CD4-positive, alpha-beta T cell treated with Interferon alpha-2 for 1 hour (primary cell): ENCODE measurements at places on chromosomes 2 and 18.
A peak's percentile ranks its signal among the peaks of the same experiment; 100 is the strongest.

DNA sequence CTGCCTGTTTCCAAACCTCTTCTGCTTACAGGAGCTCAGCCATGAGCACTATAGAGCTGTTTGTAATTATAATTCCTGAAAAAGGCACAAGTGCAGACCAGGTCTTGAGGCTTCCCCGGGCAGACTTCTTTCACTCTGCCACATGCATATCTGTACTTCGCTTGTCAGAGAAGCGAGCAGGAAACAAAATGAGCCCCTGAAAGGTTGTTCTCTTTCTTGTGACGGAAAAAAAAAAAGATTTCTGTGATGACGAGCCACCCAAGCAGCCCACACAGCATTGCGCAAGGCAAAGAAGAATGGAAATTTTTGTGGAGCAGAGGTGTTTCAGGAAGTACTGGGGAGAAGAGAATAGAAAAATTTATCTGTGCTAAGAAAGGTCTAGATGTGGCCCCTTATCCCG lies 54.0 kb upstream of the LINC00305 start:
- DNase-seq: no peak

DNA sequence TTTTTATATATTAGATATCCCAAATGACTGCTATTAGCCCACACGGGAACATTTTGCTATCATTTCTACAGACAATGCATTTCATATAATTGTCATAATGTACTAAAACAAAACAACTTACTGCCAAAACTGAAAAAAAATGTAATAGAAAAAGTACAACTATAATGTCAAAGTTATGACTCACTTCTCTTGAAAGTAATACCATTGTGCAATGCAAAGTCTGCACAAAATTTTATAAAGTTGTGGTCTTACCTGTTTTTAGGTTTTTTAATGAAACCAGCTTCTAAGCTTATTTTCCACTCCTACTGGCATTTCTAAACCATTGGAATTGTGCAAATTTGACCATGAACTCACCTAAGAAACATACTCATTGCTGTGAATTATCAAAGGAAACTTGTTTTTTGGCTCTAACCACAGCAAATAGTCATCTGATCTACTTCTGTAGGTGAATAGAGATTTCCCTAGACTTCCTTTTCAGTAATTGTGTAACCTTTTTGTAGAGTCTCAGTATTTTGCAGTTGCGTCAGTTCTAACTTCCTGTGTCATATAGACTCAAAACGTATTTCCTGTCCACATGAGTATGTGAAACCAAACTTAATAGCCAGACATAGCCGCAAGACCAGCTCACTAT lies 31.9 kb upstream of the TFPI start:
- no peak for DNase-seq

DNA sequence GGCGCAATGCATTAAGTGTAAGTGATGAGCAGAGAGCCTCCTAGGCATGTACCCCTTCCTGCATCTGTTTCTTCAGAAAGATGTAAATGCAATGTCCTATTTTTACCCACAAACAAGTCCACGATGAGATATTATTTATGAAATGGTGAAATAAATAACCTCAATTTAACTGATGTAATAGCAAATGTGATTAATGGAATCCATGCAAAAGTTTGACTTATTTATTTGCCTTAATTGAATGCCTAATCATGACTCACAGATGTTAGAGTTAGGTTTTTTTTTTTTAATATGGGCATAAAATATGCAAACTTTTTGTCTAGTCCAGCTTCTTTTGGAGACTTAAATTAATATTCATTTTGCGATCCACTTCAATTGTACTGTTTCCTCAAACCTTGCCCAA lies 67.7 kb upstream of the ITGA4 start:
- DNase-seq: no peak

- DNase-seq: no peak
These were observed 73.4 kb upstream of the SMAD7 start for GRCh38 chr18:49023938-49024803.

DNA sequence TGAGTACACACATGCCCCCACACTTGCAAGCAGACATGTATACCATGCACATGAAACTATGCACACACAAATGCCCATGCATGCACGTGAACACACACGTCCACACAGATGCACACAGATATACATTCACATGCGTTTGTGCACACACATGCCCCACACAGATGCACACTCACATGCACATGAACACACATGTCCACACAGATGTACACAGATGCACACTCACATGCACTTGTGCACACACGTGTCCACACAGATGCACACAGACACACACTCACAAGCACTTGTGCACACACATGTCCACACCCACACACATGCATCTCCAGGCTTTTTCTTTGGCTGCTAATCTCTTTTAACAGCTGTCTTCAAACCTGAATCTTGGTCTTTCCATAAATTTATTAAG lies 31.1 kb downstream of the SNTG2 start:
- no peak for DNase-seq

GRCh38 chr2:232556426-232556825 lies 5.9 kb downstream of the EIF4E2 start:
- DNase-seq: no peak

GRCh38 chr18:9047715-9048114 lies 54.8 kb upstream of the NDUFV2 start:
- no peak for DNase-seq

DNA sequence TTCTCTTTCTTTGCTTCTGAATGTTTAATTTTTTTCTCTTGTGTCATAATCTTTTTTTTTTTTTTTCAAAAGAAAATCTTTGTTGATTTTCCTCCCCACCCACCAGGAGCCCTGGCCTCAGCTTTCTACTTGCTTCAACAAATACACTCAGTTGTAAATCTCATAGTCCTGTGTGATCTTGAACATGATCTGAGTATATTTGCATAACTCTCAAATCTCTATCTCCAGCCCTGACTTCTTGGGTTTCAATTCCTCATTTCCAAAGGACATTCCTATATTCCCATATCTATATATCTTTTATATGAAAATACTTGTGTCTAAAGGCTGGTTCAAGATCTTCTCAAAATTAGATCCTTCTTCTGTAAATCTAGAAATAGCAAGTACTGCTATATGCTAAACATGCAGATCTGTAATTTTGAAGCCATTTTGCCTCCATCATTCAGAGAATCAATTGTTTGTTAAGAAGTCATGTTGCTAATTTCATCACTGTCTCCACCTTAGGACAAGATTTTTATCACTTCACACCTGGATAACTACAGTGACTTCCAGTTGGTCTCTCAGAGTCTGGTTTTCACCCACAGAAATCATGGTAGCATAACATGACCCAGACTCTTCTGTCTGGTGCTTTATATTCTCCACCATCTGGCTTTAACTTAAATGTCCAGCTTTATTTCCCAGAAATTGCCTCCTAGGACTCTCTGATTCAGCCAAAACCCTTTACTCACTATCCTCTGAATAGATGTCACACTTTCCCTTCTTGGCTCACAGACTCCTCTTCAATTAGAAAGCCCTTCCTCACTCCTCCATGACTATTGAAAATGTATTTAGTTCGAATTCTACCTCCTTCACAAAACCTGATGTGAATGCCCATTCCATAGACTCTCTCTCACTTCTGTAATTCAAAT lies 98.1 kb downstream of the ZEB2 start:
- no peak for DNase-seq

GRCh38 chr18:35949903-35950627 lies 22.4 kb upstream of the RMP24 start:
- peak; percentile 68 for DNase-seq

DNA sequence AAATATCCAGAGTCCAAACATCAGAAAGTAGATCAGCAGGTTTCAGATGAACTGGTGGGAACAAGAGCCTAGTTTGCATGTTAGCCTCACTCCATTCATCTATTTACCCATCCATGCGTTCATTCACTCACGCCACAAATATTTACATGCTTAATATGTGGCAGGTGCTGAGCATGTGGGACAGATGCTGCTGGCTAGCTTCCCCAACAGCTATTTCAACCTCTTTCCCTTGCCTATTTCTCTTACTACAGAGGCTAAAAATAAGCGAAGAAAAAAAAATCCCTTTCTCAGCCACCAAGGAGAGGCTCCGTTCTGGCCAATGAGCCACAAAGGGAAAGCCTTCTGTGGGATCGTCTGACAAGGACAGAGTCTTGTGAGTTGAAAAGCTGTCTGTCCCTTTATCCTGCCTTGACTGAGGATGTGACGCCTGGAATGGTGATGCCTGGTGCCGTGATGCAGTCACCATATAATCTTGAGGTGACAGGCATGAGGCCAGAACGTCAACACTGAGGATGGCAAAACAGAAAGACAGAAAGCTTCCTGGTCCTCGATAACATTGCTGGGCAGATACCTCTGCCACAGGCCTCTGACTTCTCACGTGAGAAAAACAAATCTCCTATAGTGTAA lies 78.2 kb downstream of the KCTD1 start:
- no peak for DNase-seq

DNA sequence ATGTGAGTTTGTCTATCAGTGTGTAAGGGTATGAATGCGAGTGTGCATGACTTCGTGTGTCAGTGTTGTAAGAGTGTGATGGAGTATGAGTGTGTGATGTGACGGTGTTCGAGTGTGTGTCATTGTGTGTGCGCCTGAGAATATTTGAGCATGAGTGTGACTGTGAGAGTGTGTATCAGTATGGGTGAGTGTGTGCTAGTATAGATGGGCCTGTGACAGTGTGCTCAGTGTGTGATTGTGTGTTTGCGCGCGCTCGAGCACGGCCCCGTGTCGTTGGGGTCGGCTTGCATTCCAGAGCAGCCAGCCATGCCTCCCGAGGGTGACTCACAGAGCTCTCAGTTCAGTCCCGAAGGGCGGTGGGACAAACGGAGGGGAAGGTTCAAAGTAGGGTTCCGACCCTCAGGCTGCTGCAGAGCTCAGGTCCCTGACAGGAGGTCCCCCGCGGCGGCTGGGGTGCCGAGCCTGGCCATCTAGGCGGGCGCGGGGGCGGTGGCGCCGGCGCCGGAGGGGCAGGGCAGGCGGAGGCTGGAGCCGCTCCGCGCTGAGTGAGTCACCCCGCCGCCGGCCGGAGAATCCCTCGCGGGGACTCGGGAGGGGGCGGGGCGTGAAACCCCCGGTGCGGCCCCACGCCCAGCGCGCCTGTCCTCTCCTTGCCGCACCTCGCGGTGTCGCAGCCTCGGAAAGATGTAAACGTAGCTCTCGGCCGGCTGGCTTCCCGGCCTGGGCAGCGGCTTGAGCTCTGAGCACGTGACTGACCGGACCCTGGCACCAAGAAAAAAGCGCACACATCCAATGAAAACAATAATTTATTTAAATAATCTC lies 3.8 kb downstream of the DLX2 start:
- no peak for DNase-seq

DNA sequence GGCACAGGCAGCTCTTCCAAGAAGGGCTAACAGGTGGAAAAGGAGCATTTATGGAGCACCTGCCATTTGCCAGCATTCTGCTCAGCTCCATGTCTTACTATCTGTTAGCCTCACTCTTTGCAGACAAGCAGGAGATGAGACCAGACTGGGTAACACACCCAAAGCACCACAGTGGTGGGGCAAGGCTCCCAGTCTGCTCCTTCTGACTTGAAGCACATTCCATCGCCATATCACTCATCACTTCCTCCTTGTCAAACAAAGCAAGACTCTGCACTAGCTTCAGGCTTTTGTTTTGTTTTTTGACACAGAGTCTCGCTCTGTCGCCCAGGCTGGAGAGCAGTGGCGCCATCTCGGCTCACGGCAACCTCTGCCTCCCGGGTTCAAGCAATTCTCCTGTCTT lies 182.8 kb downstream of the MGAT5 start:
- no peak for DNase-seq

DNA sequence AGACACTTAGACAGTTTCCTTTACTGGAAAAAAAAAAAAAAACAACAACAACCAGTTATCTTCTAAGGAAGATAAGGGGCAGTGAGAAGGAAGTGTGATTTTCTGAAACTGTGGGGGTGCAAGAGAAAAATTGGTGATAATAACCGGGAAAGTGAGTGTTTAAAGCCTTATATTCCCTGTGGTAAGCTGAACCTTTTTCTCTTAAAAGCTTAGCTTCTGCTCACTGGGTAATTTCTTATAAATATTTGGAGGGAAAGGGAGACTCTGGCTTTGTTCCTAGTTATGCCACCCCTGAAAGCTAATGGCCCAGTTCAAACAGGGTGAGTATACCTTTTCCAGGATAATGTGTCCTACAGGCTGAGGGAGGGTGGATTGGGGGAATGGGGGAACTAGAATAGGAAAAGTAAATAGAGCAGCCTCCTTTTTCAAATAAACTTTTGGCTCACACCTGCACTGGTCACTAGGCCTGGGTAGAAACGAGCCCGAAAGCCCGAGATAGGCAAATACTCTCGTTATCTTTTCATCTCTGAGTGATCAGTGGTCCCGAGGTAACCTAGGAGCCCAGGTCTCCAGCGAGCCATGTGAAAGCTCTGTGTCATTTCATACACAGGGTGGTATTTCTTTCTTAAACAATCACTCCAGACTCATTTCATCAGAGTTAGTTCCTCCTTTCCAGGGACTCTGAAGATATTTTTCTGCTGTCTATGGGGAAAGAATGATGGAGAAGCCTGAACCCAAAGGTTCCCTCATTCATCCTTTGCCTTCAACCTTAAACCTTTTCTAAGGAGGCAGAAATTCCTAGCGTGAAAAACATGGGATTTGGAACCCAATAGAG lies 15.5 kb upstream of the SRBD1 start:
- DNase-seq: no peak

DNA sequence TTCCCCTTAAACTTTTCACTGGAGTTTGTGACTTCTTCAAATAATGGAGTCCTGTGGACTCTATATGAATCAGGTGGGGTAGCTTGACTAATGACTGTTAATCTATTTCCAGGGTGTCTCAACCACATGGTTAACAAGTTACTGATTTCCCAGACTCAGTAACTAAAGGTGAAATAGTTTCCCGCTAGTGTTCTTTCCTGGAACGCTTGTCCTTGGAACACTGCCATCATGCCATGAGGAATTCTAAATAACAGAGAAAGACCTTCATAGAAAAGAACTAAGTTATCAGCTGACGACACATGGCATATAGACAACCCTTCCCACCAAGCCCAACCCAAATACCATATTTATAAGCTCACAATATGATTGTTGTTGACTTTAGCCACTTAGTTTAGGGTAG lies 1027.9 kb upstream of the FAM98A start:
- no peak for DNase-seq

DNA sequence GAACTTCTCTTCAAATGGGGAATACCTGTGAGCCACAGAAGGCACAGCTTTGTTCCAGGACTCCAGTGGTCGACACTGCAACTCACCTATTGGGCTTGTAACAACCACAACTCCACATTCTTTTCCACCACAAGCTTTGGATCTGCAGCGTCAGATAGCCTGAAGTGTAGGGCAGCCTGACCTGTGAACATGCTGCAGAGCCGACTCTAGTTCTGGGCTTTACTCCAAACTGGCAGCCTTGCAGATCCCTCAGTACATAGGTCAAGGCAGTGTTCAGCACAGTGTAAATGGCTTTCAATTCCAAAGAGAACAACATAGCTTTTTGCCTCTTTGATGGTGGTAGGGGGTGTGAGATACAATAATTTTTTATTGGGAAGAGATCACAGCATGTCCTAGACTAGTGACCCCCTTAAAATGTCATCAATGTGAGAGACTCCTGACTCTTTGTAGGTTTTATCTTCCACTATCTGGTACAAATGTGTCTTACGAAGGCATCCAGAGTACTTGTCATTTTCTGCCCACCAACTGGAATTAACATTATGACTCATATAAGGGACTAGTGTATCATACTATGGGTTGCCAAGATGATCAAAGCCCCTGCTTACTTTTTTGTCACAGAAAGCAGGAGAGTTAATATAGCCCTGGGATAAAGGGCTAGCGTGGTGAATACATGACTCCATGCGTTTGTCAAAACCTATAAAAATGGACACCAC lies 149.8 kb downstream of the COPS8 start:
- no peak for DNase-seq

GRCh38 chr18:63953811-63954210 lies 4.7 kb downstream of the HMSD start:
- no peak for DNase-seq
